ENCODE measurements at places on chromosomes 3 and 15.

GRCh38 chr3:44522494-44522933 lies 32.5 kb upstream of the ZKSCAN7 start:
- no peak for DNase-seq

GRCh38 chr15:64251658-64252057 lies 88.8 kb upstream of the PPIB start:
- DNase-seq = no peak

GRCh38 chr15:63469984-63470383 lies 34.4 kb upstream of the USP3 start:
- DNase-seq = no peak

GRCh38 chr15:79167776-79168175 lies 77.2 kb upstream of the RASGRF1 start:
- DNase-seq = no peak

DNA sequence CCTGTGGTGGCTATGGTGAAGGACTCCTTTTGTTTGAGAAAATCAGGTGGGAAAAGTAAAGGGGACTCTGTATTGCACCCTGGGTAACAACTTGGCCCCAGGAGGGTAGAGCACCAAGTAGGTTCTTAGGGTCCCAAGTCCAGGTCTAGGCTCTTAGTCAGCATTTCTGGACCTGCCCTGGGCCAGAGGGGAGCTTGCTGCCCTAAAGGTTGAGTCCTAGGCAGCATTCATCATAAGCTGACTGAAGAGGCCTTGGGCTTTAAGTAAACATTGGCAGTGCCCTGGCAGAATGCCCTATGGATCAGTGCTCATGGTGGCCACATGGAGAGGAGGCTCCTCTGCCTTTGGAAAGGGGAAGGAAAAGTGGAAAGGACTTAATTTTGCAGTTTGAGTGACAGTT lies 268.5 kb upstream of the CTNNB1 start:
- DNase-seq = no peak

DNA sequence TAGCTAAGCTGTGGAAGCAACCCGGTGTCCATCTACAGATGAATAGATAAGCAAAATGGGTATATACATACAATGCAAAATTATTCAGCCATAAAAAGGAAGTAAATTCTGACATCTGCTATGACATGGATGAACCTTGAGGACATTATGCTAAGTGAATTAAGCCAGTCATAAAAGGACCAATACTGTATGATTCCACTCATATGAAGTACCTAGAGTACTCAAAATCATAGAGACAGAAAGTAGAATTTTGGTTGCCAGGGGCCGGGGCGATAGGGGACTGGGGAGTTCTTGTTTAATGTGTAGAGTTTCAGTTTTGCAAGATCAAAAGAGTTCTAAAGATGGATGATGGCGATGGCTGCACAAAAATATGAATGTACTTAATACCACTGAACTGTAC lies 10.3 kb downstream of the EID1 start:
- no peak for DNase-seq
